ENCODE measurements at places on chromosomes 2 and 18. TPM values are rescaled to one million over a fixed set of nuclear protein-coding genes. Genes with fewer than 3 reads are reported as not detected.

GRCh38 chr2:100039291-100039980 is 103.0 kb downstream of the AFF3 start:
- DNase-seq = no peak

DNA sequence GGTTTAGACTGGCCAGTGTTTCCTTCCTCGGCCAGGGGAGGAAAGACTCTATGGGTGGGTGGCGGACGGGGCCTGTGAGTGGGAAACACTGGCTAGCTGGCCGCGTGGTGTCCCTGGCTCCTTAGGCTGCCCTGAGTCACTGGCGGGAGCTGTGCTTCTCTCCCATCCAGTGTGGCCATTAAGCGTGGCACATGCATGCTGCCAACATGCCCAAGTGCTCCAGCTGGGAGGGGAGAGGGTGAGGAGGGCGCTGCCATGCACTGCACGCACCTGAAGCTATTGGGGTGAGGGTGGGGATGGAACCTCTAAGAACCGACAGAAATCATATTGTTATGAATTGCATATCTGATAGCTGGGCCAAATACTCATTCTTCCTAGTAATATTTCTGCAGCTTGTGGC is 270.8 kb downstream of the CALCRL start:
- DNase-seq = no peak

The ATP6V1B1 gene
- total RNA-seq = 0.48 TPM

DNA sequence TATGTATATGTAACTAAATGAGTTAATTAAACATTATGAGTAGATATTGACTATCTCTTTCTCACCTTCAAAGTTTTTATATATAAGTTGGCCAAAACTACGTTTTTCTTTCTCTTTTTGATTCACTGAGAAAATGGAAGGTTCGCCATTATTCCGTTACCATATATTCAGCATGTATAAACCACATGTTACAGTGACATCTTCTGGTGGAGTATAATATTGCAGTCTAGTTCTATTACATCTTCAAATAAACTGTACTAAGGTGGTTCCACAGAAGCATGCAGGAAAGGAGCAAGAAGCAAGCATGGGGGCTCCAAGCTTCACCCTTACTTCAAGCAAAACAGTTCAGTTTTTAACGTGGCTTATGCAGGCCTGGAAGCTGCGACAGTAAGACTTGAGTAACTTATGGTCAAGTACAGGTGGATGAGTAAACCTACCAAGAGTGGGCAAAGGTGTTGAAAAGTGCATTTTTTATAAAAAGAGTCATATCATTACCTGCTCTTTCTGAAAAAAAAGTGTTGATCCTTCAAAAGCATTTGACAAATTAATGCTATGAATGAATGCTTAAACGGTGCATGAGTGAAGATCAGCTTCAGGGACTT is 129.8 kb upstream of the RAB6C start:
- DNase-seq = no peak

GRCh38 chr2:226475650-226476049 is 324.0 kb downstream of the IRS1 start:
- no peak for DNase-seq
